Activated CD4-positive, alpha-beta T cell treated with anti-CD3 and anti-CD28 coated beads, Interleukin-2, amount 50 U/mL, for 48 hours (primary cell): ENCODE measurements at places on chromosomes 12 and 14.

GRCh38 chr14:54355698-54356097 lies 41.1 kb upstream of the CDKN3 start:
- no peak for DNase-seq

- DNase-seq: no peak
These were observed 181.6 kb downstream of the CALM1 start for GRCh38 chr14:90578283-90578985.

DNA sequence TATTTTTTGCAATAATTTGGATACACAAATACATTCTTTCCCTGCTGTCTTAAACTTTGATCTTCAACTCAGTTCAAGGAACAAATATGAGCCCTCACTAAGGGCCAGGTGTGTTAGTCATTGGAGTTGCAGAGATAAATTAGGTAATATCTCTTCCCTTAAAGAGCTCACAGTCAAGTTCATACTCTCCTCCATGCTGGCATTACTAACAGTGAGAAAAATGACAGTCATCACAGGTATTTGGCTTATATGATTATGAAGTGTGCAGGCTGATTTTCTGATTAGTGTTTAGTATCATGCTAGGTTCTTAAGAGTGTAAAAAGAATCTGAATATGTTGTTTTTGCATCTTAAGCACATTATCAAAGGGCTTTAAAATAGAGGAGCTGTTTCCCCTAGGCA lies 594.7 kb downstream of the CCER1 start:
- DNase-seq: no peak

DNA sequence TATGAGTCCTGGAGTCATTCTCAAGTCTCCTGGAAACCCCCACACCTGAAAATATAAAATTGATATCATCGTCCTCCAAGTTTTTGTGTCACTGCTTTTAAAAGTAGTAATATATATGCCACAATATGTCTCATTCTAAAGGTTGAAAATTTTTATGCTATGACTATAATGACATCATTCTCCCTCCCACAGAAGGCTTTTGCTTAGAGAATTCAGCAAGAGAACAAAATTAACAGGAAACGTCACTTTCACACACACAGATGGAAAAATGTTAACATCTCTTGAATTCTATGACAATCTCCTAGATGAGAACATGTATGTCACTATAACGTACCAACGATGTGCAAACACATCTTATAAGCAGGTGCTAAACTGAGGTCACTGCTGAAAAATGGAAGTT lies 498.3 kb downstream of the FOXG1 start:
- DNase-seq: no peak

- DNase-seq: no peak
These were observed 347.3 kb downstream of the AACS start for GRCh38 chr12:125412506-125412905.

- DNase-seq: no peak
These were observed 118.3 kb downstream of the MED13L start for GRCh38 chr12:116159175-116159574.

- no peak for DNase-seq
These were observed 9.9 kb upstream of the ASPG start for GRCh38 chr14:104075530-104076151.

DNA sequence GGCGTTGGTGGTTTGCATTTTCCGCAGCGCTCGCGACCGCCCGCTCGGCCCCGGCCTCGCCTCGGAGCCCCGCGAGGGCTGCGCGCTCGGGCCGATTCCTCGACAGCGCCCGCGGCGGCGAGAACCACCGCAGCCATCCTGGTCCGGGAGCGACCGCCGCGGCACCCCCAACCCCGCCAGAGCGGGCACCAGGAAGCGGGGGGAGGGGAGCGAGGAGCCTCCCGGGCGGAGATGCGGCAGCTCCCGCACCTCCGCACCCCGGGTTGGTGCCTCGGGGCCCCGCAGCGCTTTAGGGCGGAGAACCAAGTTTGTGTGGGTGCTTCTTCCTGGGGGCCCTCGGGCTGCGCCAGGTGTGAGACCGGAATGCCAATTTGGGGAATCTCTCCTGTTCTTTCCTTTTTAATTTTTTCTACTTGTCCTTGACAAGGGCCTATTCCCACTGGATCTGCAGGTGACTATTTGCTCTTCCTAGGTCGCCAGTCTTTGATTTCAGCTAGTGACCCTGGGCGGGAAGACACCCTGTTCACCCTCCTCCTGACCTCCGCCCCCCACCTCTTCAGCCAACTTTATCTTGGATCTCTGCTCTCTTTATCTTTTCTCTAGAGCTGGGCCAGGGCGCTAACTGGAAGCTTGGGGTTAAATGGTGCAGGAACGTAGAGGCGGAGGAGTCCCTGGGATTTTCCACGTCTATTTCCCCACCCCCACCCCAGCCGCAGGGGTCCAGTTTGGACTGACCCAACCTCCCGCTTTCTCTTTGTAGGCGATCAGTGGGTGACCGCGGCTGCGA lies at the start of gene SOCS2:
Gene SOCS2 (plus strand): TSS at position 751 of the 787 bp plus-strand sequence. CDS start 223 bp downstream, outside the sequence.
- DNase-seq: peak; percentile 11
